ENCODE measurements at places on chromosomes 3 and 15.

GRCh38 chr15:35705030-35705883 lies 159.3 kb upstream of the DPH6 start:
- no peak for DNase-seq

DNA sequence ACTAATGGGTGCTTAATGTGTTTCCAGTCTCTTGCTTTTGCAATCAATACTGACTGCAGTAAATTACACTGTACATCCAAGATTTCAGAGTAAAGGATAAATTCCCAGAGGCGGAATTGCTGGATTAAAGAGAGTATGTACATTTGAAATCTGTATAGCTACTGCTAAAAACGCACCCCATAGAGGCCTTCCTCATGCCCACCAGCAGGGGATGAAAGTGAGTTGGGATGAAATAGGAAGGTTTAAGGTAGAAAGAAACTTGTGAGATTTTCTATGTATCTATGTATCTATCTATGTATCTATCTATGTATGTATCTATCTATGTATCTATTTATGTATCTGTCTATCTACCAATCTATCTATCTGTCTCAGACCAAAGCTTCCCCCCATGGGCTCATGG lies 28.4 kb downstream of the TMEM44 start:
- DNase-seq, result peak; percentile 52

DNA sequence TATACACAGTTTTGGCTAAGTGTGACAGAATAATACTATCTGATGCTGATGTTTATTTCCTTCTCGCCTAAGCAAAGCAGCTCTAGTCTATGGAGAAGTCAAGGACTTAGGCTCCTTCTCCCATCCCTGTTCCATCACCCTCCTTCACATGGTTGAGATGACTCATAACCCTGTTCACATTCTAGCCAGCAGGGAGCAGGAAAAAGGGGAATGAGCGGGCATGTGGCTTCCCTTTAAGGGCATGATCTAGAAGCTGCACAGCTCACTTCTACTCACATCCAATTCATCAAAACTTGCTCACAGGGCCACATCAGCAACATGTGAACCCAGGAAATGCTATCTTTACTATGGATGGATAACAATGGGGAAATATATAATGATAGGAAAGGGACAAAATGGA lies 40.9 kb downstream of the CBLB start:
- DNase-seq, result peak; percentile 45

- no peak for DNase-seq
Measured at GRCh38 chr15:88612186-88612796, 8.8 kb upstream of the AEN start.

- no peak for DNase-seq
Measured at GRCh38 chr15:64070106-64070505, 23.5 kb downstream of the CIAO2A start.

DNA sequence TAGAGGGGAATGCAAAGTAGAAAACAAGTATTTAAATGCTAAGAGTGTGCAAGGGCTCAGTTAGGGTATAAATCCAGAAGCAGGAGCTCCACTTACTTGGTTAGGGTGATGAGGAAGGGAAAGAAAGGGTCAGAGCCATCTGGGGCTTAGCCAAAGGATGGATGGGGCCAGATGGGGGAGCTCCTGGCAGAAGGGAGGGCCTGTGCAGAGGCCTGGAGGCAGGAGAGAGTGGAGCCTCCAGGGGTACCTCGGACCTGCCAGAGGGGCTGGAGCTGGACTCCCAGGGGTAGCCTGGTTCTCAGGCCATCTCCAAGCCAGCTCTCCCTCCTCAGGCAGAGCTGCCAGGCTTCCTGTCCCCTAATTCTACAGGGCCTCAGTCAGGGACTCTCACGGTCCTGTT lies 506.3 kb downstream of the SHQ1 start:
- DNase-seq, result no peak

- DNase-seq, result no peak
Measured at GRCh38 chr3:122921791-122922651, 105.5 kb downstream of the SEMA5B start.

- DNase-seq, result no peak
Measured at GRCh38 chr15:74392451-74392830, 25.0 kb upstream of the CYP11A1 start.

- DNase-seq, result peak; percentile 68
Measured at GRCh38 chr3:100401674-100402041, 319 bp downstream of the LNP1 start.

GRCh38 chr3:4805662-4806061 lies 173.6 kb upstream of the BHLHE40 start:
- no peak for DNase-seq

DNA sequence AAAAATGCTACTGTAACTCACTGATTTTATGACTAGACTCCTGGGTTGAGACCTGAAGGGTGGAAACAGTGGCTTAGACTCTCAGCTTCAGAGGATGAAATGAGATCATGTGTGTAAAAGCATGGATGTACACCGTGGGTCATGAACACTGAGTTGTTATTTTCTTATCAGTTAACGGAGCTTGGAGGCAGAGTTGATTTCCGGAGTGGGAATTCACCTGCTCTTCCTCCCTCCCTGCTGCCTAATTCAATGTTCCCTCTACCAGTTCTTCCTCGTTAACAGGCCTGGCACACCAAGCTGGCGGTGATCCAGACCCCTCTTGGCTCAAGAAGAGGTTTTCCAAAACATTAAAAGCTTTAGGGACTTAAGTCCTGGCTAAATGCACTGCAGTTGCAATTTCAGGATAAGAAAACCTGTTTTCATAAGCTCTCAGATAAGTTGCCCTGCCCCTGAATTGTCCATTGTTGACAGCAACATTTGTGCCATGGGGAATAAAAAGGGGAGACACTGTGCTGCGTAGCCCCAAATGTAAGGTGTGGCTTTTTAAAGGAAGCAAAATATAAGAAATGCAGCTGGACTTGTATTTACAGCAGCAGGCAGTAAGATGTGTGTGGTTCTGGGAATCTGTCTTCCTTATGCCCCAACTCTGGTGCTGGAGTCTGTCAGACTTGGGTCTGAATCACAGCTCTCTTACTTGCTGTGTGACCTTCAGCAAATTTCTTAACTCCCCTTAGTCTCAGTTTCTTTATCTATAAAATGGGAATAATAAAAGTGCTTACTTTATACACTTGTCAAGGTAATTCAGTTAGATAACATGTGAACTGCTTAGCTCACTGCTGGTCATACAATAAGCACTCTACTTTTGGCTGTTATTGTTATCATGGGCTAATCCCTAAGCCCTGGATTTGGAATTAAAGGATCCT lies 9.9 kb downstream of the PDIA5 start:
- DNase-seq, result no peak

GRCh38 chr3:72232777-72233176 lies 447.8 kb upstream of the PROK2 start:
- no peak for DNase-seq

DNA sequence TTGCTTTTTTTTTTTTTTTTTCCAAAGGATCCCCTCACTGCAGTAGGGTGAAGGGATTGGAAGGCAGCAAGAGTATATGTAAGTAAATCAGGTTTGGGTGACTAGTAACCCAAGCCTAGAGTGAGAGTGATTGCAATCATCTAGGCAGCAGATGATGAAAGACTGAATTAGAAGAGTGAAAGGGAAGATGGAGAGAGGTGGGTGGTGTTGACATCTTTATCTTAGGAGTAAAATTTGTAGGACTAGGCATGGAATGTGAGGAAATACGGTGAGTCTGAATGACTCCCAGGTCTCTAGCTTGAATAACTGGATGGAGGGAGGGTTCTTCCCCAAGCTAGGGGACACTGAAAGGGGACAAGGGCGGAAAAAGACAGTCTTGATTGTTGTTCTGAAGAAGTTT lies 63.4 kb downstream of the TPRG1 start:
- no peak for DNase-seq

DNA sequence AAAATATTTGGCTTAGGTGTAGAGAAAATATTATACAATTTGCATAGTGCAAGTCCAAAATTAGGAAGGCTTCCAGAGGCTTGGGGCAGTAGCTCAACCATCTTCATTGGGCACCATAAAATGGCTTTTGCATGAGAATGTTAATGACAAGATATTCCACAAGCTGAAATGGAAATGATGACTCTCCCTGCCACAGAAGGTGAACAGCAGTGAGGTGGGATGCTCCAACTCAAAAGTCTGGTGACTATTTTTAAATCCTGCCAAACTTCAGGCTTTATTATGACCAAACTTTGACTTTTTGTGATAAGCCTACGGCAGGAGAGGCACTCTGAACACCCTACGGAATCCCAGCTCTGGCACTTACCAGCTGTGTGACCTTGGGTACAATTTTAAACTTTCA lies 37.6 kb downstream of the ARHGEF3 start:
- no peak for DNase-seq

DNA sequence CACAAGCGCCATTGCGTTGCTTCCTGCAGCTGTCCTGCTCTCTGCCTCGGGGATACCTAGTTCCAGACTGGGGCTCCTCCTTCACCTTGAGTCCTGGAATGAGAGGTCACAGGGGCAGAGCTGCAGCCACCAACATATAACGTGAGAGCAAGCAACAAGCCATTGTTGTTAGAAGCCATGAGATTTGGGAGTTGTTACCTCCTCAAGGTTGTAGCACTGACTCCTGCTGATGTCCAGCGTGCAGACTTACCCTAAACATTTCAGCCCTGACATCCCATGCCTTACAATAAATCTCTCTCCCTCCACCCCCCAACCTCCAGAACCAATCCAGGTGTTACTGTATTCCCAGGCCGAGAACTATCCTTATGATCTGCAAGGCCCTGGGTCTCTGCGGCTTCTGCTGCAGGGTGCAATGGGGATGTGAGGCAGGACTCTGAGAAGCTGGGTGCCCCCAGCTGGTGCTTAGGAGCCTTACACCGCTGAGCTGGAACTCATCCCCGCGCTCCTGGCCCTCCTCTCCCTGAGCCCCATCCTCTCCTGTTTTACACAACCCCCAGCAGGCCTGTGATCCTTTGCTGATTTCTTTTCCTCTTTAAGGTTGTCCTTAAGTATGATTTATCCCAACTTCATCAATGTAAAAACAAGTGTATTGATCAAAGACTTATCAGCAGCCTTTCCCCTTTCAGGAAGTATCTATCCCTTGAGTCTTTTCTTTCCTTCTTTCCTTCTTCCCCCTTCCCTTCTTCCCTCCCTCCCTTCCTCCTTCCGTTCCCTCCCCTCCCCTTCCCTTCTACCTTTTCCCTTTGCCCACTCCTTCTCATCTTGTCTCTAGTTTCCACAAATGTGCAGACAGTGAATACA lies 84.2 kb upstream of the ABHD2 start:
- peak; percentile 36 for DNase-seq

GRCh38 chr15:92413510-92413909 lies 19.8 kb downstream of the ST8SIA2 start:
- no peak for DNase-seq

DNA sequence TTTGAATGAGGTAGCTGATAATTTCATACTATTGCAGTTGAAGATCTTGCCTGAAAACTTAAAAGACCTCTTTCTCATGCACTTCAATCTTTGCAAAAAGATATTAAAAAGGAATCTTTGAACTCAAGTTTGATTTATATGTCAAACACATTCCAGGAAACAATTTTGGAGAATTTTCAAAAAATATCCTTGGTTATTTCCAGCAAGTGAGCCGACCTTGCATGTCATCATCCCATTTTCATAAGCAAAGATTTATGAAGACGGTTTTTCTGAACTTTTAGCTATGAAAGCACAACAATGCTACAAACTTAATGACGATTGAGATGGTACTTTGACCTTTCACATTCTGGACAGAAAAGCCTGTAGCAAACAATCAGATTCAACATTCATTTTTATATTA lies 95.6 kb downstream of the RFX7 start:
- DNase-seq, result no peak

DNA sequence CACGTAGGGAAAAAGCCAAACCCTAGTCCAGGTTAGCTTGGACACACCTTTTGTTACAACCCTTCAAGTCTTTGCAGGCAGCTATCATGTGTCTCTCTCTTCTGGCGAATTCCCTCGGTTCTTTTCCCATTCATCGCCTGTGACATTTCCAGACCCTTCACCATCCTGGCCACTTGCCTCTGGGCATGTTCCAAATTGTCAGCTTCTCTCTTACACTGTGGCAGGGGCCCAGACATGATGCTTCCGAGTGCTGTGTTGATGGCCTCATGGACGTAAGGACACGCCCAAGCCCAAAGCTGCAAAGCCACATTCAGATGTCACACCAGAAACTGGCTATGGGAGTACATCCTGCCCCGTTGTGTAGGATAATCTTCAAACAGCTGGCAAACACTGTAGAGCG lies 58.5 kb downstream of the ISG20 start:
- no peak for DNase-seq

DNA sequence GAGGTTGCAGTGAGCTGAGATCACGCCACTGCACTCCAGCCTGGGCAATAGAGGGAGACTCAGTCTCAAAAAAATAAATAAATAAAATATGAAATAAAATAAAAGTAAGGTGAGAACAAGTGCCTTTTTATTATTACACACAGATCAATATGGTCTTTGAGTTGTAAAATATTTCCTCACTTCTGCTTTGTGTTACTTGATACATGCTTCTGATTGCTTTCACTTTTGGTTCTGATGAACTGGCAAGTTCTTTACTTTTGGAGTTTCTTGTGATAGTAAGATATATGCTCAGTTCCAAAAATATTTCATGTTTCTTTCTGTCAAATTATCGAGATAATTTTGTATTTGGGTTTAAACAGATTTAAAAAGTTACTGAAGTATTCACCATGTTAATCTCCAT lies 16.6 kb upstream of the GYG1 start:
- no peak for DNase-seq

DNA sequence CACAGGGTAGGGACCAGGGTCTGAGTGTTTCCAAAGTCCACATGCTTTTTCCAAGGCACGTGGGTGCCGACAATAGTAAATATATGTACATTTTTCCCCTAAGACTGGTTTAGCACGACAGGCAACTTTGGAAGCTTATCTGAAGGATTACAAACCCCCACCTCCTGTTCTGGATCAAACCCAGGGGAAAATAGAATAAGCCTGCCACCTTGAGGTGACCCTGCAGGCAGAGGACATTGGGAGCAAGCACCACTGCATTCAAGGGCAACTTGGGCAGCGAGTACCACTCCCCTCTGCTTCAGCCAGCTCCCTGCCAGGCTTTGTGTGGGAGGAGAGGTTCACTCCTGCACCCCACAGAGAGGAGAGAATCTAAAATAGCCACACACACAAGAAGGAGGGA lies 44.8 kb downstream of the KBTBD12 start:
- peak; percentile 14 for DNase-seq

- no peak for DNase-seq
Measured at GRCh38 chr3:18438586-18438985, 13.4 kb upstream of the SATB1 start.

GRCh38 chr3:151316267-151316991 lies at the start of gene GPR87:
Gene GPR87 (minus strand): TSS chr3:151316820. CDS start chr3:151300100, 16,720 bp downstream.
- no peak for DNase-seq

- DNase-seq, result peak; percentile 75
Measured at GRCh38 chr15:68730471-68730919, 90.2 kb downstream of the ANP32A start.

DNA sequence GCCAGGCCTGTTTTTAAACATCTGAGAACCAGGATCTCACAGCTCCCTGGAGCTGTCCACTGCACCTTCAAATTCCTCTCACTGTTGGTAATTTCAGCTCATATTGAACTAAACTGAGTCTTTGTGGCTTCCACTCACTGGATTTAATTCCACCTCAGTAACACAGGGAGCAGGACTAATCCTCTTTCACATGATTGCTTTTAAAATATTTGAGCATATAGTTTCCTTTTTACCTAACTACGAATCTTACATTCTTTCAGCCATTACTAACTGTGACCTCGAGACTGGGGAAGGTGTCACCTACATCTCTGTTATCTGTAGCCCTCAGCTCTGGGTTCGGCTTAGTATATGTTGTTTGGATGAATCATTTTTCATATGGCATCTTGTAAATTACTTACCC lies 194.3 kb upstream of the C2CD4B start:
- DNase-seq, result no peak

All from Kasumi-1 (cell line).